Activated CD4-positive, CD25-positive, alpha-beta regulatory T cell treated with anti-CD3 and anti-CD28 coated beads, Interleukin-2, amount 50 U/mL, for 24 hours (primary cell): ENCODE measurements at places on chromosomes 12 and 14.
A peak's percentile ranks its signal among the peaks of the same experiment; 100 is the strongest.

GRCh38 chr14:27267876-27268275 is 670.0 kb upstream of the NOVA1 start:
- no peak for ATAC-seq

DNA sequence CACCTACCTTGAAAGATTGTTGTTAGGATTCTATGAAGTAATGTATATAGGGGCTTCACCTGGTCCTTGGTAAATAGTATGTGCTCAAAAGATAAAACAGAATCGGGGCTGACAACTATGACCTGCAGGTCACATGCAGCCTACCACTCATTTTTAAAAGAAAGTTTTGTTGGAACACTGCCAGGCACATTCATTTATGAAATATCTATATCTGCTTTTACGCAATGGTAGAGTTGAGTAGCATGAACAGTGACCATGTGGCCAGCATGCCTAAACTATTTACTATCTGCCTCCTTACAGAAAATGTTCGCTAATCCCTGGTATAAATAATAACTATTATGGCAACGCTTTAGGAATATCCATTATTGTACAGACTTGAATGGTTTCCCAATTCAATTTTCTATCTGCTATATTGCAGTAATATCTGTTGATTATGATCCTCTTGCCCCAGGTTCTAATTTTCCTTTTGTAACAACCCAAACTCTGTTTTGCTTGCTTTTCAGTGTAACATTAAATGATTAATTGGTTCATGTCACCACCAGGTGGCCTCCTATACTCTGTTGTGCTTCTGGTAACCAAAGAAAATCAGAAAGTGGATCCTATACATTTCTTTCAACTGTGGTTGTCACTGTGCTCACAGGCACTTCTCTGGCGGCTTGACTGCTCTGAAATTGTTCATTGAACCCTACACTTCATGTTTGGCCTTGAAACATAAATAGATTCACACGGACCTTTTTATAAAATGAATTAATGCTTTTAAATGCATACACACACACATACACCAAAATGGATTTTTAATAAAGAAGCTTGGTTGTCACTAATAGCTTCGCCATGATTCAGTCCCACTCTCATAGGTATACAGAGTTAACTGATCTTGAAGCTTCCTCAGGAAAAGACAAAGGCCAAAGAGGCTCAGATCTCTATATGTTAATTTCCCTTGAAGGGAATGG is 227.7 kb upstream of the NPAS3 start:
- no peak for ATAC-seq

DNA sequence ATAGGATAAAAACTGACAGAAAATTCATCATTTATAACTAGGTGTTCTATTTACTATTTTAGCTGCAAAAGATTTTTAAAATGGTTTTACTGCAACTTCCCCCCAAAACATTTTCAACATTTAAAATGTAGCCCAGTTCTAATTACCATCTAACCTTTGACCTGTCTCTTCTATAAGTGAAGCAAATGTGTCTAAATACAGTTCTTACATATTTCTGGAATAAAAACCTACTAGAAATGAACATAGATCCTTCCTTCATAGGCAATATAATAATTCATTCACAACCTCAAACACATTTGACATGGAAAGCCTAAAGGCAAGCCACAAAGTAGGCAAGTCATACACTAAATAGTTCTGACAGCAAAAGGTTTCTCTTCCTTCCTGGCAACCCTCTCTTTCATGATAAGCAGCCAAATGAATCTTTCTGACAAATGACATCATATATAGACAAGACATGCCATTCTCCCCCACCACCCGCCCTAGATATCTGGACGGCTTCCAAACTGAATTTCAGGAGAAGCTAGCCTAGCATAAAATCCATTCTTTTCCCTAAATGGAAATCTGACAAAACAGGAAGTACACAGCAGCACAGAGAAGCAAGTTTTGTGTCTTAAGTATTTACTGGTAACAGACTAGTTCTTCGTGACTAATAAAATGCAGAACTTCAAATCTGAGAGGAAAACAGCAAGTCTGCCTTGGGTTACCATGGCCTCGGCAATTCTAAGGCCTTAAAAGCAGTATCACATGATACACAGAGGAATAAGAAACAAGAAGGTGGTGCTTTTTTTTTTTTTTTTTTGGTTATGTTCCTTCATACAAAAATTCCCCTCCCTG is 17.2 kb upstream of the ARID4A start:
- ATAC-seq: peak; percentile 85

GRCh38 chr12:17264603-17265002 is 658.6 kb upstream of the LMO3 start:
- ATAC-seq: no peak

DNA sequence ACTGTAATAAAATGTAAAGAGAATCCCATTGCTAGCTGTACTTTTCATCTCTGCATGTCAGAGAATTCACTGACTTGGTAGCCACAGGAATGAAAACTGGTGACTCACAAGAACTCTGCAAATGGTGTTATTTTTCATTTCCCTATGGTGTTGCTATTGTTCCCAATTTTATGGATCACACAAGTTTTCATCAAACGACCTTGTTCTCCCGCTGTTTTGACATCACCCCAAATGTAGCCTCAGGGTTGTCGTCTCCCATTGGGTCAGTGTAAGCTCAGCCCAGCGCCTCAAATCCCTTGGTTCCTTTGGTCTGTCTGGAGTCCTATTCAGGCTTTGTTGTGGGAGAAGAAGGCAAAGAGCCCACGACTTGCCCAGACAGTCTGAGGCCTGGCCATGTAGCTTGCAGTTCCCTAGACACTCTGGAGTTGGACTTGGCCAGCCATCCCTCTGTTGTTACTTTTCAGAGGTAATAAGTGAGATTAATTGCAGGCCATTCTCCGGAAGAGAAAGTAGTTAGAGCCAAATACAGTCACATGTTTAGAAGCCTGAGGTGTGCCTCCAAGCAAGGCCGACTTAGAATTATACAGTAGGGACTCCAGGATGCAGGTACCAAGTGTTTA is 159.2 kb downstream of the TGFB3 start:
- no peak for ATAC-seq

DNA sequence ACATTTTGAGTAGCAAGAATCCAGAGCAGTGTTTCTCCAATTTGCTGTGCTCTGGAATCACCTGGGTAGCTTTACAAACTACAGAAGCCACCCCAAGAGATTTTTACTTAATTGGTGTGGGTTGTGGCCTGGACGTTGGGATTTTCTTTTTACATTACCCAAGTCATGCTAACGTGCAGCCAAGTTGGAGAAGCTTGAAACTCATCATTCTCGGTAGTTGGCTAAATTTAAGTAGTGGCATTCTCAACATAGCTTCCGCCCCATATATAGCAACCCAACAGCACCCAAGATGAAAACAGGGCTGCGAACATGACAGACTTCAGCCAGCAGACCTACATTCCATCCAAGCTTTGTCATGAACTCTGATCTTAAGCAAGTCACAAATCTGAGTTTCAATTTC is 25.0 kb downstream of the DAD1 start:
- no peak for ATAC-seq

- no peak for ATAC-seq
These were observed 4.6 kb downstream of the ZC3H10 start for GRCh38 chr12:56122637-56123036.

- no peak for ATAC-seq
These were observed 440.8 kb downstream of the EGLN3 start for GRCh38 chr14:33510063-33510481.

DNA sequence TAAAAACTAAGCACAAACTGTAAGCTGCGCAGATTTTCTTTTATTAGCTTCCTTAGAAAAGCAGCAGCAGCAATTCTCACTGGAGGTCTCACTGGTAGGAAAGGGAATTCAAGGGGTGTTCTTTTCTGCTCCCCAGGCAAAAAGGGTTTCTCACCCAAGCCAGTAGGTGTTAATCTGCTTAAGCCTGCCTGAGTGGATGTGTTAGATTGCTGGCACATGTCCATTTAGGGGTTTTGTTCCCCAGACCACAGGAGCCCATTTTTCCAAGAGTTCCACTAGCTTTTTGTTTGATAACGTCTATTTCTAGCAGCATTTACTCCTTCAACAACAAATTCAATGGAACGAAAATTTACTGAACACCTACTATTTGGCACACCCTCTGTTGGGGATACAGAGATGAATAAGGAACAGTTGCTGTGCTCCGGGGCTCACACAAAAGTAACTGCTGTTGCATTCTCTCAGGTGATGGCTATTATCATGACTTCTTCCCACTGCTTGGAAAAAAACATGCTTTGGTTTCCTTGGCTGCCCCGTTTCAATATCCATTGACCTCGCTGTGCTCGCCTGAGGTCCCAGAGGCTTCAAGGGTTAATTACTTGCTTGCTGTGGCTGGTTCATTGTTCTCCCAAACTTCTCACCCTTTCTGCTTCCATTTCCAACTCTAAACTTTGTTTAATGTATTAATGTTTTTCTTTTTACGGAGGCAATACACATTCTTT is 31.1 kb upstream of the RIC8B start:
- ATAC-seq: no peak

GRCh38 chr14:83372271-83372670 is 1838.6 kb upstream of the SEL1L start:
- no peak for ATAC-seq

- ATAC-seq: no peak
These were observed 162.9 kb downstream of the LRIG3 start for GRCh38 chr12:58757422-58757821.
